CD4-positive, alpha-beta T cell treated with Interleukin-12 subunit alpha and Interleukin-12 subunit beta, for 1 hour (primary cell): ENCODE measurements at places on chromosomes 3 and 15.
A peak's percentile ranks its signal among the peaks of the same experiment; 100 is the strongest.

DNA sequence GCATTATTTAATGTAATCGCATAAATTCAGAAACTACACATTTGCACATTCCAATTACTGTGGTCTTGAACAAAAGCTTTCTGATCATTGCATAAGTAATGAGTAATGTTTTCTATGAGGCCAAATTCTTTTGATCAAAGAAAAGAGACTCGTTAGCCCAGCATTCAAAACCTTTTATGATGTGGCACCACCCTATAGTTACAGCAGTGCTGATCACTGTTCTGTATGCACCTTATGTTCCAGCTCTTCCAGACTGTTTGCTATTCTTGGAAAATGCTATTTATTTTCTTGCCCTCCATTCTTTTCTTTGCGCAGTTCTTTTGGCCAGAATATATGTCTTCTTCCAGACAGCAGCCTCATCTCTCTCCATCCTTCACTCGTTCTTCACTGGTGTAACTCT, 42.3 kb downstream of the MAP3K13 start:
- no peak for DNase-seq

DNA sequence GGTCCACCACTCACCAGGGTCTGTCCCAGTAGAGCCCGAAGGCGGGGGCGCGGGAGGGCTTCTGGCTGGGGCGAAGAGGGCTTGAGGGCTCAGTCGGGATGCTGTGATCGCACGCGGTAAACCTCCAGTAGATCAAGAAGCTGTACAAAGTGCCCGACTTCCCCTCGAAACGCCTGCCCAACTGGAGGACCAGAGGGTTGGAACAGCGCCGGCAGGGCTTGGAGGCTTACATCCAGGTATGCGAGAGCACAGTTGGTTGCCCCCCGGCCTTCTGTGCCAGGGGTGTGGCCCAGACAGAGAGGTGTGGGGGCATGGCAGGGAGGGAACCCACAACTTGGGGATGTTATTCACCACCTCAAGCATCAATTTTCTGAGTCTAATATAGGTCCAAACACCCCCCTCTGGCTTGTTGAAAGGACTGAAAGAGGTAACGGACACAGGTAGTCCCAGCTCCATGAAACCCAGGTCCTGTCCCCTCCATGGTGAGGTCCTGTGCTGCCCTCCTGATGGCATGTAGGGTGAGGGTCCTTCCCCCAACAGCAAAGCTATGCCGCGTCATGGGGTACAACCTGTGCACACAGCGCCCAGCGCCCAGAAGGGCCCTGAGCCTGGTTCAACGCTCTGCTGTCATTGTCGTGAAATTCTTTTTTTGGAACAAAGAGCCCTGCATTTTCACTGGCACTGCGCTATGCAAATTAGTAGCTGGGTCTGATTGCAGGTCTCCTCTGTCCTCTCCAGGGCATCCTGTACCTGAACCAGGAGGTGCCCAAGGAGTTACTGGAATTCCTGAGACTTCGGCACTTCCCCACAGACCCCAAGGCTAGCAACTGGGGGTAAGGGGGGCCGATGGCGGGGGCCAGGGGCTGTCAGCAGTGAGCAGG, 1.2 kb downstream of the SNX22 start:
- no peak for DNase-seq

- no peak for DNase-seq
These were observed 38.6 kb downstream of the DCUN1D1 start for GRCh38 chr3:182941719-182942118.

- DNase-seq = no peak
These were observed 70.0 kb upstream of the LIMD1 start for GRCh38 chr3:45524565-45524964.

DNA sequence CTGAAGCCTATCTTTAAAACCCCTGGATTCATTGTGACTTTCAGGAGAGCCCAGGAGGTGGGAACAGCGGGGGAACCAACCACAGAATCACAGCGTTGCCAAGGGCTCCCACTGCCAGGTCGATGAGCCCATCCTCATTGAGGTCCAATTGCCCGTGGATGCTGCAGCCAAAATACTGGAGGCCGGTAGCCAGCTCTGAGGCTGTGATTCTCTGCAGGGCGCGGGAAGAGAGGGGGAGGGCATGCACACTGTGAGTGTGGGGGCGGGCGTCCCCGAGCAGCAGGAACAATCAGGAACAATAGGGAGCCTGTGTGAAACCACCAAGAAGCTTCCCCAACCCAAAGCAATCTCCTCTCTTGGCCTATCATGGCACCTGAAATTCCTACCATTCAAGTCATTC, 53.4 kb downstream of the FEM1B start:
- DNase-seq = no peak

DNA sequence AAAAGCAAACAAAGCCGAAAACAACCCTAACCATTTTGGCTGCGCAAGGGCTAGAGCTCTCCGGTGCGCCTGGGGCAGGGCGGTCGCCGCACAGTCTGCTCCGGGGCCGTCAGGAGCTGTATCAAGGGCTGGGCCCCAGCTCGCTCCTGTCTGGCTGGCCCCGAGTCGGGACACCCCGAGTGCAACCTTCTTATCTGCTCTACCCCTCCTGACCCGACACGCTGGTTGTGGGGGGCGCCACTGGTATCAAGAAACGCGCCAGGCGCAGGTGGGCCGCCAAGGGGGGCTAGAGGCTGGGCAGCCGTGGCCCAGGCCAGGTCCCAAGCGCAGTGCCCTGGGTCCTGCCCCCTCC, 36.0 kb downstream of the NR2F2 start:
- DNase-seq = no peak

DNA sequence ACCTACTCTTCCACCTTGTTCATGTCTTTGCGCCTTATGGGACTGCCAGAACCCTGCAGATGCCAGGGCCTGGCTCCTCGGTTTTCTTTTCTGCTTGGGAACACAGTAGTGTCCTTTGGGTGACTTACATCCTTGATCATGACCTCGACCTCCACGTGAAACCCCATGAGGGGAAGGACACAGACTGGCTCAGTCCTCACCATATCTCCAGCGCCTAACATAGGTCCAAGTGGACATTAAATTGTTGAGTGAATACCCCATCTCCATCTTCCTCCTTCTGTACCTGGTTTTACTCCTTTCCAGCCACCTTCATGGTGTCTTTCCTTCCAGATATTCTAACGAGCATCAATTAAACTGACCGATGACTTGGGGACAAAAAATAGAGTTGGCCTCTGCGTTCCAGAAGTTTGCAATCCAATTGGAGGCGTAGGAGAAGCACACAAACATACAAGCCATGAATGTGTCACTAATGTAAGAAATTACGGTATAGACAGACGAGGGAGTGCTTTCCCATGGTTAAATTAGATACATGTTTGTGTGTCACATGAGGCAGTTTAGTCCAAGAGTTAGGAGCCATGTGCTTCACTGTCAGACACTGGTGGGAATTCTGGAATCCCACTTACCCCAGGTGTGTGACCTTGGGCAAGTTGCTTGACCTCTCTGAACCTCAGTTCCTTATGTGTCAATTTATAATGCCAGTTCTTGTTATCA, 907 bp upstream of the HERC1 start:
- no peak for DNase-seq

DNA sequence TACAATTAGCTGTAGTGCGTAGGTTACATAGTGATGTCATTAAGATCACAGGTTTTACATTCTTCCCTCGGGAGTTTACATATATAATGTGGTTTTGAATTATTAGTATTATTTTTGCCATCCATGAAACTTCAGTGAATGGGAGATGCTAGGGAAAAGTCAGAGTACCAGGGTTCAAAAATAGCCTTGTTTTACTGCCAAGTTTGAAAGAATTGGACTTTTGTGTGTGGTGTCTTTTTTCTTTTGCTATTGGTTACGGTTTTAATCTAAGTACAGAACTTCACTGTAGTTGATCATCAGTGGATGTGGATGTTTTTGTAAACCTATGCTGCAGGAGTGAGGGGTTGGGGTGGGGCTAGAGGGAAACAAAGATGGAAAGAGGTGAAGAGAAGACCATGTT, 20.7 kb downstream of the SLC25A26 start:
- no peak for DNase-seq

DNA sequence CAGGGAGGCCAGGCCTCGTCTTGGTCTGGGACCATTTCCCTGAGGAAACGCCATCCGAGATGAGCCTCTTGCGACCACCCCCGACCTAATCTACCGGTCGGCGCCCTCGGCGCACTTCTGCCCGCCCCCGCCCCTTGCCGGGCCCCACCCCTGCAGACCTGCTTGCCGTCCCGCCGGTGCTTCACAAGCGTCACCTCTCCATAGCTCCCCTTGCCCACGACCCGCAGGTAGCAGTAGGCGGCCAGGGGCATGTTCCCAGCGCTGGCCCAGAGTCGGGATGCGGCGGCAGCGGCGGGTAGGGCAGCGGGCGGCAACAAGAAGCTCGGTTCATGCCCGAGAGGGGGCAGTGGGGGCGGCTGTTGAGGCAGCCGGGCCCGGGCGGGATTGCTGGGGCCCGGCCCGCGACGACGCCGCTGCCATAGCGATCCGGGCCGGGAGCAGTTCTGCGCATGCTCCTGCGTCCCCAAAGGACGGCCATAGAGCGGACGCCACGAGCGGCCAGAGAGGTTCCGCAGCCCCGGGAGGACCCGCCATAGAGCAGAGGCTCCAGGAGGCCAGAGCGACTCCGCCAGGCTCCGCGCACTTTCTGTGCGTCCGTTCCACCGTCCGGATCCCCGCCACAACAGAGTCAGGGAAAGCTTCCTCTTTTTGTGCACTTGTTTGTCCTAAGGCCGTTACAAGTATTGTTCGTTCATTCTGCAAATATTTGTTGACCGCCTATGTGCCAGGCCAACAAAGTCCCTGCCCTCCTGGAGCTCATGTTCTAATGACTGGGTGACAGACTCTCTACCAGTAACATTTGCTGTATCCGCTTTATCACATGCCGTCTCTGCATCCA, at the start of gene NEK4:
Gene NEK4 (minus strand): TSS at position 445 of the 838 bp plus-strand sequence. CDS start 194 bp downstream, at position 251.
- DNase-seq = peak; percentile 88

GRCh38 chr3:131403216-131403895, 21.8 kb downstream of the NUDT16 start:
- no peak for DNase-seq
